Cerebellar nuclear complex (tissue), 1 donor: ENCODE measurements at places on chromosomes 6 and 20.

DNA sequence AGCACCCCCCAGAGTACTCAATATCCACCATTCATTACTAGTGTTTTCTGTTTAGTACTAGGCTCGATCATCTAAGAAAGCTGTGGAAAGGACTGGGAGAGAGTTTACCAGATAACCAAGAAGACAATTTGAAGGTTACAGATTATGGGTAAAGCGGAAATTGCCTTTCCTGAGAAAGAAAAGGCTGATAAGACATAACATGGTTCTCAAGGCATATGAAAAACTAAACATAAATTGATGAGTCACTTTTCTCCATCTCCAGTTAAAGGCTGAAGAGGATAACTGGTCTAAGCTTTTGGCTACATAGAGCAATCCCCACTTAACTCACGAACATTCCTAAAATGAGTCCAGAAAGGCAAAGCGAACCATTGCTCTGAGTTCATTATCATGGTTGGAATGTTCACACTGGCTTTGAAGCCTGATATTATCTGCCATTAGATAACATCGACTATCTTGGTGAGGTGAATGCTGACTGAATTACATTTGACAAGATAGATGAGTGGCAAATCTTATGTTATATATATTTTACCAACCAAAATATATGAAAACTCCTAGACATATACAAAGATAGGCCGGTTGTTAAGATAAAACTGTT, 65.8 kb downstream of the BTBD9 start:
- DNase-seq = no peak

DNA sequence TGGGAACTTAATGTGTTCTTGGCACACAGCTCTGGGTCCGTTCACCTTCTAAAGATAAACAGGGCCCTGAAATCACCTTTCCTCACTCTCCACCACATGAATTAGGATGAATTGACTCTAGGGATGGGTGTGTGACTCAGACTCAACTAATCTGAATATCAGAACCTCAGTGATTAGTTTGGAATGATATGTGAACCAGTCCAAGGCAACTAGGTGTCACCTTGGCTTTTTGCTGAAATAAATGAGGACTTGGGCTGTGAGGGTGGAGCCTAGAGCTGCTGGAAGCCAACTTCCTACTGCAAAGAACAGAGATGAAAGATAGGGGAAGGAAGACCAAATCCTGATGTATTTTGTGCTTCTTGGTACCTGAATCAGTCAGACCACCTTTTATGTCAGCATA, 132.0 kb upstream of the RNF24 start:
- no peak for DNase-seq

- DNase-seq = no peak
These were observed 163.2 kb downstream of the SYNDIG1 start for GRCh38 chr20:24632581-24632980.

- no peak for DNase-seq
These were observed 8.5 kb downstream of the SYNGAP1 start for GRCh38 chr6:33428224-33428965.
